ENCODE measurements at places on chromosomes 1 and 21. TPM values are rescaled to one million over a fixed set of nuclear protein-coding genes. Genes with fewer than 3 reads are reported as not detected.

DNA sequence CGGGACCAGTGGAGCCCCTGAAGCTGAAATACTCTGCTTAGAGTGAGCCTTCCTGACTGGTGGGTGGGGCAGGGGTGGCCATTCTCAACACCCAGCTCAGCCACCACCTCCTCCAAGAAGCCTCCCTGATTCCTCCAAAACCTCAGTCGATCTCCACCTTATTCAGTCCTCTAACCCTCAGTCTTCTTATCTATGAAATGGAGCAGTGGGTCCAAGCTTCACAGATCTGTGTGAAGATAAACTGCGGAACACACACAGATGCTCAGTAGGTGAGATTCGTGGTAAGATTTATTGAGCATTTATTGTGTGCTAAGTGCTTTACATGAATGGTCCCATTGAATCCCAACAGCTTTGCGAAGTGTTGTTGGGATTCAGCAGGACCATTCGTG, 93.1 kb upstream of the RUNX3 start:
- peak overlapping the region; percentile 88 for H3K27ac ChIP-seq
- H3K36me3 ChIP-seq, result peaks cover 2% of the 10 kb centered on the region
- H3K4me1 ChIP-seq, result peaks cover 96% of the 10 kb centered on the region
- H3K27me3 ChIP-seq, result no peaks in the 10 kb centered on the region
- peak overlapping the region; percentile 78 for H3K4me3 ChIP-seq

GRCh38 chr1:214764502-214764901, 161.5 kb downstream of the CENPF start:
- no peaks in the 10 kb centered on the region for H3K4me1 ChIP-seq
- DNase-seq, result no peak
- H3K27ac ChIP-seq, result no peak overlapping the region
- no peak overlapping the region for H3K4me3 ChIP-seq

GRCh38 chr21:31732597-31733550, 956 bp upstream of the SCAF4 start:
- no peak overlapping the region for H3K27ac ChIP-seq
- no peaks in the 10 kb centered on the region for H3K27me3 ChIP-seq
- no peak overlapping the region for H3K4me3 ChIP-seq

DNA sequence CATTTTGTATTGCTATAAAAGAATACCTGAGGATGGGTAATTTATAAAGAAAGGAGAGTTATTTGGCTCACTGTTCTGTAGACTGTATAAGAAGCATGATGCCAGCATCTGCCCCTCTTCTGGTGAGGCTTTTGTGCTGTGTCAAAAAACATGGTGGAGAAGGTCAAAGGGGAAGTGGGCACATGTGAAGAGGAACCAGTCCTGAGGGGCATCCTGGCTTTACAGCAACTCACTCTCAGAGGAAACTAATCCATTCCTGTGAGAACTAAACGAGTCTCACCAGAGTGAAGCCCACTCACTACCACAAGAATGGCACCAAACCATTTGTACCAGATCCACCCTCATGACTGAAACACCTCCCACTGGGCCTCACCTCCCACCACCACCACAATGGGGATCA, 18.8 kb upstream of the SELP start:
- peak overlapping the region; percentile 22 for H3K27ac ChIP-seq
- no peak for DNase-seq
- H3K4me1 ChIP-seq, result peaks cover 21% of the 10 kb centered on the region
- H3K27me3 ChIP-seq, result no peaks in the 10 kb centered on the region

- H3K4me1 ChIP-seq, result peaks cover 4% of the 10 kb centered on the region
- no peak for DNase-seq
- H3K27me3 ChIP-seq, result peaks cover 21% of the 10 kb centered on the region
- H3K36me3 ChIP-seq, result no peaks in the 10 kb centered on the region
- no peak overlapping the region for H3K27ac ChIP-seq
- no peak overlapping the region for H3K4me3 ChIP-seq
Measured at GRCh38 chr1:53176452-53177208, 20.0 kb upstream of the CPT2 start.

GRCh38 chr1:224564454-224565084, 51.5 kb upstream of the CNIH3 start:
- no peak overlapping the region for H3K4me3 ChIP-seq
- no peak for DNase-seq
- H3K4me1 ChIP-seq, result no peaks in the 10 kb centered on the region
- no peaks in the 10 kb centered on the region for H3K36me3 ChIP-seq
- H3K27ac ChIP-seq, result no peak overlapping the region

DNA sequence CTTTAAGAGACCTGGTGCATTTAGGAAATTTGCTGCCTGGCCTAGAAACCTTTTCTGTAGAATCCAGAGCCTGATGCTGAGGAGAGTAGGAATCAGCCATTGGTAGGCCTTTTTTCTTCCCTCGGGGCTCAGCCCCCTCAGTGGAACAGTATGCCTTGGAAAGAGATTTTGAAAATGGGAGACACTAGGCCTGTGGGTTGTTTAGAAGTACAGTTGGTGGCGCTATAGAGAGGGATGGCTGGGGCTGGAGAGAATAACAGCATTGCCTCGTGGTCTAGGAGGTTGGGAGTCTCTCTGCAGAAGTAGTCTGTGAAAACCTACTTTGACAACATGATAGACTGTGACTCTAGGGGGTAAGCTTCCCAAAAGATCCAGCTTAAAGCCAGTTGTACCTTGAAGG, 8.2 kb downstream of the KIF2C start:
- H3K4me1 ChIP-seq, result peaks cover 32% of the 10 kb centered on the region
- DNase-seq, result no peak
- H3K27me3 ChIP-seq, result no peaks in the 10 kb centered on the region
- peaks cover 66% of the 10 kb centered on the region for H3K36me3 ChIP-seq
- no peak overlapping the region for H3K27ac ChIP-seq

GRCh38 chr1:220076861-220077762, 12.5 kb downstream of the BPNT1 start:
- H3K27me3 ChIP-seq, result no peaks in the 10 kb centered on the region
- DNase-seq, result no peak
- H3K4me3 ChIP-seq, result no peak overlapping the region
- no peak overlapping the region for H3K27ac ChIP-seq
- no peaks in the 10 kb centered on the region for H3K4me1 ChIP-seq

- H3K4me1 ChIP-seq, result peaks cover 88% of the 10 kb centered on the region
- H3K36me3 ChIP-seq, result peaks cover 47% of the 10 kb centered on the region
- H3K27ac ChIP-seq, result peak overlapping the region; percentile 90
- H3K4me3 ChIP-seq, result peak overlapping the region; percentile 68
- peak; percentile 81 for DNase-seq
- H3K27me3 ChIP-seq, result no peaks in the 10 kb centered on the region
Measured at GRCh38 chr1:12472798-12473551, 145.0 kb downstream of the DHRS3 start.

DNA sequence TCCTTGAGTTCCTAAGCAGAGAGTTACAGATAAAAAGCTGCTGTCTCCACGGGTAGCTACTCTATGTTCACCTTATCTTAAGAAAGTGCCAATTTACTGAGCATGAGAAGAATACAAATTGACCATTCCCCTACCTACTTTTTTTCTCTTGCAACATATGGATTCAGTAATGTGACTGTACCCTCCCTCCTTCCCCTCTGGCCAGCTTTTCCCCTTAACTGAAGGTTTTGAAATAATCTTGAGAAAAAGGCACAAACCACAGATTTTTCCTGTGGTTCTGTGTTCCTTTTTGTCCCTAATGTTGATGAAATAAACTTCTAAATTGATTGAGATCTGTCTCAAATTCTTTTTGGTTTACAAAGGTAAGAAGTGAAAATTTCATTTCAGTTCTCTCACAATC, 2.6 kb upstream of the CD2 start:
- no peak for DNase-seq
- peaks cover 64% of the 10 kb centered on the region for H3K36me3 ChIP-seq
- peak overlapping the region; percentile 69 for H3K4me3 ChIP-seq
- H3K4me1 ChIP-seq, result peaks cover 41% of the 10 kb centered on the region
- H3K27ac ChIP-seq, result peak overlapping the region; percentile 91
- H3K27me3 ChIP-seq, result no peaks in the 10 kb centered on the region

- no peaks in the 10 kb centered on the region for H3K4me1 ChIP-seq
- H3K27ac ChIP-seq, result no peak overlapping the region
- DNase-seq, result no peak
- H3K36me3 ChIP-seq, result no peaks in the 10 kb centered on the region
Measured at GRCh38 chr1:47771751-47772150, 225.4 kb downstream of the TRABD2B start.

- no peaks in the 10 kb centered on the region for H3K27me3 ChIP-seq
- no peaks in the 10 kb centered on the region for H3K4me1 ChIP-seq
- H3K4me3 ChIP-seq, result no peak overlapping the region
- H3K27ac ChIP-seq, result no peak overlapping the region
Measured at GRCh38 chr1:9746651-9747050, 77.1 kb downstream of the CLSTN1 start.

DNA sequence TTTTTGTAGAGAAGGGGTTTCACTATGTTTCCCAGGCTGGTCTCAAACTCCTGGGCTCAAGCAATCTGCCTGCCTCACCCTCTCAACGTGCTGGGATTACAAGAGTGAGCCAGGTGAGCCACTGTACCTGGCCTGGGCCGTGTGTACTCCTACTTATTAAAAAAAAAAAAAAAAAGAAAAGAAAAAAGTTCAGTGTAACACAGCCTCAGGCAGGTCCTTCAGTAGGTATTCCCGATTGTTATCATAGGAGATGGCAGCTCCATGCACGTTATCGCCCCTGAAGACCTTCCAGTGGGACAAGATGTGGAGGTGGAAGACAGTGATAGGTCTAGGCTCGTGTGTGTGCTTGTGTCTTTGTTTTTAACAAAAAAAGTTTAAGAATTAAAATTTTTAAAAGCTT, 3.3 kb downstream of the ECHDC2 start:
- no peak for DNase-seq
- H3K27me3 ChIP-seq, result no peaks in the 10 kb centered on the region
- H3K27ac ChIP-seq, result no peak overlapping the region
- no peak overlapping the region for H3K4me3 ChIP-seq

Gene PLEKHN1
- total RNA-seq, result 2.2 TPM

Gene CMPK1
- 98.8 TPM for total RNA-seq

Gene BCAS2
- 43.4 TPM for total RNA-seq

Gene SPRR2E
- not detected for total RNA-seq

Gene S100A3
- total RNA-seq, result not detected

Gene TNNT2
- total RNA-seq, result not detected

Gene F5
- 1.6 TPM for total RNA-seq

Gene PCSK9
- total RNA-seq, result not detected

Gene SIPA1L2
- 0.23 TPM for total RNA-seq

Gene TMEM82
- not detected for total RNA-seq

Gene ADGRL4
- total RNA-seq, result not detected

Gene THEM5
- not detected for total RNA-seq

Gene CCDC27
- not detected for total RNA-seq

Gene RPTN
- total RNA-seq, result not detected

Data from activated CD8-positive, alpha-beta T cell treated with anti-CD3 and anti-CD28 coated beads, Interleukin-2, amount 10 ng/mL, durations not matched to agents 7 days and 5 days (primary cell).